ENCODE measurements at places on chromosomes 1 and 21.
A peak's percentile ranks its signal among the peaks of the same experiment; 100 is the strongest.

- no peak for DNase-seq
These were observed 418.9 kb downstream of the PRDM2 start for GRCh38 chr1:14118691-14119485.

- peak; percentile 56 for DNase-seq
These were observed 64.4 kb downstream of the KCTD3 start for GRCh38 chr1:215631489-215631888.

GRCh38 chr21:31449921-31450535 is 106.0 kb upstream of the TIAM1 start:
- DNase-seq: no peak

- no peak for DNase-seq
These were observed 86.2 kb downstream of the TEX35 start for GRCh38 chr1:178599087-178599486.

- DNase-seq: no peak
These were observed 3.9 kb upstream of the AJAP1 start for GRCh38 chr1:4650481-4650880.

GRCh38 chr1:31102501-31102950 is 37.0 kb upstream of the PUM1 start:
- DNase-seq: no peak

GRCh38 chr21:16777041-16777720 is 735.7 kb upstream of the CXADR start:
- no peak for DNase-seq

- DNase-seq: no peak
These were observed 5.8 kb downstream of the IBA57 start for GRCh38 chr1:228171221-228171891.

DNA sequence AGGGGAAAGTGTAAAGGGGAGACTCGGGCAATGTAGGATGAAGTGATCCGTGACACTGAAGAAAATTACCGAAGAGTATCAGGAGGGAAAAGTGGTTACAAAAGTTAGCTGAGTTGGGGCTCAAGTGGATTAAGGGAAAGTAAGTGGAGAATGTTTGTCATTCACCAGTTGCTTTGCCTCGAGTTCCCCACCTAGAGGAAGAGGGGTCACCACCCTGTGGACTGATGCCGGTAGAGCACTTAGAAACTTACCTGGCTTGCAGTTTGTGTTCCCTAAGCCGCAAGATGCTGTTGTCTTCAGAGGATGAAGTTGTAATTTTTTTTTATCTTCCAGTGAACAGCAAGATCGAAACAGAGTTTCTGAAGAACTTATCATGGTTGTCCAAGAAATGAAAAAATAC is 1.0 kb downstream of the PER3 start:
- no peak for DNase-seq

GRCh38 chr1:203440771-203441170 is 34.8 kb upstream of the PRELP start:
- DNase-seq: no peak

GRCh38 chr1:175221557-175222175 is 29.1 kb upstream of the KIAA0040 start:
- DNase-seq: no peak

DNA sequence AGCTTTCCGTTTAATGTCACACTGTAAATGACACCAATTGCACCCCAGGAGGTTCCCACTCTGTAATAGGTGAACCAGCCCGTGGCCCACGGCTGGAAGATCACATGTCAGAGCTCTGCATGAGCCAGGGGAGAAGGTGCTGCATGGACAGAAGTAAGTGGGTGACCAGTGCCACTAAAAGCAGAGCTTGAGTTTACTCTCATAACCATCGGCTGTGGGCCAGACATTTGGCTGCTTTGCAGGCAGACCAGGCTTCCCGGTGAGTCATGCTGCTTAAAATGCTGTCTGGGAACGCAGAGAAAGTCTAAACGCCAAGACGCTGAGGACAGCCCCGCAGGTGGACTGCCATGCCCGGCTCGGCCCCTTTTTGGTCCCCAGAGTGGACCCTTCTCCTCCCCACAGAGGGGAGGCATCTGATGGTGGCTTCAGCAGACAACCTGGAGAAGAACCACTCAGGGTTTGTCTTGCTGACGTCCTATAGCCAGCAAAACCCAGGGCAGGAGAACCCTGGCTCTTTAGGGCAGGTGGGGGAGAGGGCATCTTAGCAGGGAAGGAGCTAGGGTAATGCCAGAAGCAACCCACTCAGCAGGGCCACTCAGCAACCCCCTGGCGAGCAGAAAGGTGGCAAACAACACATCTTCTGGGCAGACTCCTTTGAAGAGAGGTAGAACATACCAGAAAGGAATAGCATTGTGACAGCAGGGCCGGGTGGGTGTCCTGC is 7.3 kb downstream of the KIAA2013 start:
- DNase-seq: peak; percentile 16

DNA sequence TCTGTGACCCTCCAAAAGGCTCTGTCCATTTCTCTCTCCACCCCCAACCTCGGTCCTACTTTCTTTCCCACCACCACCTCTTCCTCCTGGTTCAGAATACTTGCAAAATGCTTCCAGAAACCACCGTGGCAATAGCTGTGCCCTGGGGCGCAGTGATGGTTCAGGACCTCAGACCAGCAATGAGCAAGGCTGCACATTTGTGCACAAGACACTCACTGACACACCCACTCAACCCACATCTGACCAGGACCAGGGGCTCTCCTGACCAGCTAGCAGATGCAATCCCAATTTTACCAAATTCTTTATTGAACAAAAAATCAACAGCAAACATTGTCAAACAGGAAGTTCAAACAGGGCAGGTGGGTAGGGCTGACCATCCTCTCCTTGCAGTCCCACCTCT is 25.7 kb downstream of the SPOCD1 start:
- DNase-seq: no peak

DNA sequence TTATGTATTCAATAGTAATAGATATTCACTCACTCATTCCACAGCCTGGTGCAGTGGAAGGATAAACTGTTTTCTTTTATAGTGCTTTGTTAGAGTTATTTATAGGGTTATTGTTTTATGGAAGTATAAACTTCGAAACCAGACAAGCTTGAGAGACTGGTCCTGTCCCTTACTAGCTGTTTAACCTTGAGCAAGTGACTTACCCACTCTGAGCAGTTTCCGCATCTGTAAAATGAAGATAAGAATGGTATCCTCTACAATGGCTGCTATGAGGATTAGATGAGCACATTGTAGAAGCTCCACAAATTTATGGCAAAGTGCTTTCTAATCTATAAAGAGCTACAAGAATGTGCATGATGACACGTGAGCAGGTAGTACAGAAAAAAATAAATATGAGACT is 30.8 kb upstream of the EPS15 start:
- no peak for DNase-seq

Measured in T1000 (cell line).